ENCODE measurements at places on chromosomes 3 and 15. TPM values are rescaled to one million over a fixed set of nuclear protein-coding genes. Genes with fewer than 3 reads are reported as not detected.

The FEZF2 gene
- total RNA-seq, result not detected

The SLC9C1 gene
- total RNA-seq, result not detected

The CLDN18 gene
- not detected for total RNA-seq

DNA sequence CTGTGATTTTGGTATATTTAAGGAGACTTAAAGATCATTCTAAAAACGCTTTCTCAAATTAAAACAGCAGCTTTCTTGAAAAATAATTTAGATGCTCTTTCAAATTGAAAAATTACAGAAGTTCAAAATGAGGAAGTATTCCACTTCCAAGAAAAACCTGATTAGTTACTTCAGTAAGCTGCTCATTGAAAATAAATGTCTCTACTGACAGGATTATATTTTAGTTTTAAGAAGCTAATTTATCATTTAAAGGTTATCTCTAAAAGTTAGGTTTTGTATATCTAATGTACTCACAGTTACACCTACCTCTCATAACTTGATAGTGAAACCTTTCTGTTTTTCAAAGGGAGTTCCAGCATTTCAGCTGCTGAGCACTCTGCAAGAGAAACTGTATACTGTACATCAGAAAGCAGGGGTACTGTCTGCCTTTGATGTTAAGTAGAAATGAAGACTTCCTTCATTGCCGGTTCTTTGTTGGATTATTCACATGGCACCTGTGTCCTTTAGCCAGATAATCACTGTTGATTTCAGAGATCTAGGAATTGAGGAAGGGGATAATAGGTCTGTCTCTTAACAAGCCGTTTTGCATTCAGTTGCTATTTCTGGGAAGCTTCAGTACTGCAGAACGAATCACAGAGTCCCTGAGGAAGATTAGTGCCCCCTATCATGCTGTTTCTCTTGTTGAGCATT is 161.6 kb downstream of the TCF12 start:
- DNase-seq, result no peak

Measured in mesenteric fat pad (tissue), 1 donor.